ENCODE measurements at places on chromosomes 7 and 10.

DNA sequence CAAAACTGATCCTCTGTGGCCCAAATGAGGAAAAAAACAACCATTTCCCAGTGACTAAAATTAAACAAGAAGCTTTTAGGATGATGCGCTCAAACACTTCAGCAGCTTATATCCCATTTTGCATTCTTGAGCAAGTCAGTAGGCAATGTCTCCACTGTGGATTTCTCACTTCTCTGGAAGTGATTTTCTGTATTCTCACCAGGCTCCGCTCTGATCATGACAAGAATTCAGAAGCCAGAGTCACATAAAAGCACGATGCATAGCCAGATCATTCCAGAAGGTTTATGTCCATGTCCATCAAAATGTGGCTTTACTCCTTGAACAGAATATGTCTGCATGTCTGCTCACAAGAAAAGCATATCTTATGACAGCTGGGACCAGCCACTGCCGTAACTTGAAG is 481.4 kb downstream of the ADRA2A start:
- no peak for DNase-seq
- H3K36me3 ChIP-seq = no peaks in the 10 kb centered on the region
- no peaks in the 10 kb centered on the region for H3K4me1 ChIP-seq

GRCh38 chr7:75596727-75597614 is 104.9 kb downstream of the SPDYE5 start:
- no peak for DNase-seq
- H3K4me3 ChIP-seq = no peak overlapping the region
- no peak overlapping the region for H3K27ac ChIP-seq
- no peaks in the 10 kb centered on the region for H3K4me1 ChIP-seq

DNA sequence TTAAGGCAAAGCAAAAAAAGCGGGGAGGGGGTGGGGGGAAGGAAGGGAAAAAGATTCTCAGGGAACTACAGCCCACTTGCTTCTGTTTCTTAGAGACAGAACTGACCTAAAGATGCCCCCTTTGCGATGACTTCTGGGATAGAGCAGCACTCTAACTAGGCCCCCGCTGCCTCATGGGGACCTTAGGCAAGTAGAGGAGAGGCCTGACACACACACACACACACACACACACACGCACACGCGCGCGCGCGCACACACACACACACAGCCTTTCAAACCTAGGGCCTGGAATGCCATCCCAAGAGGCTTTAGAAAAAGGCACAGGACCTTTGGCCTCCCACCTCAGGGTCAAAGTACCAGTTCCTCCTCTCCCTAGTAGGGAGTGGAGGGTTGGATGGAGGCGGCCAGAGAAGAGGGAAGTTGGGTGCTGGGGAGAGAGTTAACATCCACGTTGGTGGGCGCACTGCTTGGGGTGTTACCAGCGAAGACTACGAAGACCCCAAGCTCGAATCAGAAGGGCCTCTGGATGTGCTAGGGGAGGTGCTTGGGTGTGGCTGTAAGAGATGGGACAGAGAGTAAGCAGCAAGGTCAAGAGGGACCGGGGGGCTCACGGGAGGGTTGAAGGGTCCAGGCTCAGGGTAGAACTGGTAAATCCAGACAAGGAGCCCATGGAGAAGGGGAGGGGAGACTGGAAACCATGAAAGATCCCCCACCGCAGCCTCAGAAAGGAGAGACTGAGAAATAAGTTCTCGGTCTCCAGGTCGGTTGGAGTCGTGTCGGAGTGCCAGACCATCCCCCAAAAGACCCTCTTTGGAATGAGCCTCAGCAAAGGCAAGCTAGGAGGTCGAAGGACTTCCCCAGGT is 1.2 kb upstream of the COL1A2 start:
- no peaks in the 10 kb centered on the region for H3K27me3 ChIP-seq
- no peak overlapping the region for H3K27ac ChIP-seq
- H3K36me3 ChIP-seq = no peaks in the 10 kb centered on the region
- H3K4me1 ChIP-seq = no peaks in the 10 kb centered on the region
- DNase-seq = no peak

DNA sequence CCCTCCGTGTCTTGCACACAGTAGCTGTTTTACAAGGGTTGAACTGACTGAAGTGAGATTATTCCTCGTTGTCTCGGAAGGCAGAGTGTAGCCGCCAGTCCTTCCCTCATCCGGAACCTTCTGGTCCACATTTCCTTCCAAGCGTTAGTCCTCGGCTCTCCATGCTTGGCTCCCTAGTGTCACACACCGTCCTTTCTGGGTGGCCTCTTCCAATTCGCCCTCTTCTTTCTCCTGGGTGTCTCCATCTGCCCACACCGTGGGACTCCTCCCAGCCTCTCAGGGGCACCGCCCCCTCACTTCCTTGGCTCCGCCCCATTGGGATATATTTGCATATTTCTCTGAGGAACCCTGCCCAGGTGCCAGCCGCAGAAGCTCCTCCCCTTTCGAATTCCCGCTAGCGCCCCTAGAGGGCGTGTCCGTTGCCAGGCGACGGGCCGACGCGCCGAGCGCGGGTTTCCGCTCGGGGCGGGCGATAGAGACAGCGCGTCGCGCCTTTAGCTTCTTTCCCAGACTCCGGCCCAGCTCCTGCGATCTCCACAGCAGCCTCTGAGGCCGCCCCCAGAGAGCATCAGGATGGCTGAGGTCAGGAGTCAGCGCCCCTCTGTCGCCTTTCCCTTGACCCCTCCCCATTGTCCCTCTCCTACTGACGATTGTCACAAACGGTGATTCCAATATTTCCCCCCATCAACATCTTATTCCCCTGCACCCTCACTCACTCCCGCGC is at the start of gene CFAP58:
Gene CFAP58 (plus strand): TSS at position 509 of the 724 bp plus-strand sequence. CDS start 65 bp downstream, at position 574.
- H3K27ac ChIP-seq = no peak within 1 kb of the TSS
- H3K36me3 ChIP-seq = no peaks in the 10 kb centered on the region
- no peaks in the 10 kb centered on the region for H3K27me3 ChIP-seq
- H3K4me3 ChIP-seq = peak within 1 kb of the TSS; percentile 27

DNA sequence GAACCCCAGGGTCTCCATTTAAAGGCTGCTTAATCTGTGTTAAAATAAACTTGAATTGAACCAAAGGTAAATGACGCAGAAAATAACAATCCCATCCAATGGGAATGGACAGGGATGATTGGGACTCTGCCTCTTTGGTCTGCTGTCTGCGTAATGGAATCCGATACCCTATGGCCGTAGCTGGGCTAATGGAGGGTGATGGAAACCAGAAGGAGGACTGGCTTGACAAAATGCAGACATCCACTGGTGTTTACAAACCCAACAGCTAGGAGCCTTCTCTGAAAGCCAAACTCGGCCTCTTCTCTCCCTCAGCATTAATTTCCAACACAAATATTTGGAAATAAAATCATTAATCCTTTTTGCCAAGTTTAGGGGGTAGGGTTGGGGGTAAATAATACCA is 162.2 kb upstream of the CHST15 start:
- no peak overlapping the region for H3K4me3 ChIP-seq
- no peaks in the 10 kb centered on the region for H3K36me3 ChIP-seq
- peaks cover 17% of the 10 kb centered on the region for H3K4me1 ChIP-seq
- no peak for DNase-seq

GRCh38 chr10:37632641-37633040 is 224.8 kb downstream of the ZNF248 start:
- no peaks in the 10 kb centered on the region for H3K36me3 ChIP-seq
- H3K4me1 ChIP-seq = no peaks in the 10 kb centered on the region
- H3K4me3 ChIP-seq = no peak overlapping the region
- no peak overlapping the region for H3K27ac ChIP-seq

DNA sequence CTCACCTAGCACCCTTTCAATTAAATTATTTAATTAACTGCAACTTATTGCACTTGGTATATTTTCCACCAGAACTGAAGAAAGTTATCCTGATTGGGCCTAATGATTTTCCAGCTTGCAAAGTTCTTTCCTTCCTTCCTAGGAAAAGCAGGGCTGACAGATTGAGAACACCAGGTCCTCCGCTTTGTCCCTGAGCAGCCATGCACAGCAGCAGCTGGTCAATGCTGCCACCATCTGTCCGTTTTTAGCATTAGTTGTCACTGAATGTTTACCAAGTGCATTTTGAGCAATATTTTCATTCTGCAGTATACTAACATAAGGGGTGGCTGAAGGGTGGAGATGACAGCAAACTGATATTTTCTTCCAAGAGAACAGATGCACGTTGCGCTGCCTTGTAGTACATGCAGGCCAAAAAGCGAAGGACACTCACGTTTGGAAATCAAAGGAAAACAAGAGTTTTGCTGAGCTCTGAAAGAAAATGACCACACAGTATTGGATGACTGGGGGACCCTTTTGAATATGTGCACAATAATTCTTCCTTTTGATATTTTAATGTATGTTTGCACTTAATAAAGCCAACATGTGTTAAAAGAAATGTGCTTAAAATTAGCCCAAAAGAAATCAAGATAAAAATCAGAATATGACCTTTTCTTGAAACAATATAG is 248.8 kb upstream of the PTN start:
- H3K4me1 ChIP-seq = no peaks in the 10 kb centered on the region
- H3K27me3 ChIP-seq = peaks cover 2% of the 10 kb centered on the region
- H3K4me3 ChIP-seq = no peak overlapping the region
- no peak overlapping the region for H3K27ac ChIP-seq
- no peaks in the 10 kb centered on the region for H3K36me3 ChIP-seq

- H3K36me3 ChIP-seq = no peaks in the 10 kb centered on the region
- no peaks in the 10 kb centered on the region for H3K27me3 ChIP-seq
- H3K27ac ChIP-seq = no peak overlapping the region
- DNase-seq = no peak
- no peaks in the 10 kb centered on the region for H3K4me1 ChIP-seq
Measured at GRCh38 chr7:47938574-47939165, 9.6 kb downstream of the PKD1L1 start.

DNA sequence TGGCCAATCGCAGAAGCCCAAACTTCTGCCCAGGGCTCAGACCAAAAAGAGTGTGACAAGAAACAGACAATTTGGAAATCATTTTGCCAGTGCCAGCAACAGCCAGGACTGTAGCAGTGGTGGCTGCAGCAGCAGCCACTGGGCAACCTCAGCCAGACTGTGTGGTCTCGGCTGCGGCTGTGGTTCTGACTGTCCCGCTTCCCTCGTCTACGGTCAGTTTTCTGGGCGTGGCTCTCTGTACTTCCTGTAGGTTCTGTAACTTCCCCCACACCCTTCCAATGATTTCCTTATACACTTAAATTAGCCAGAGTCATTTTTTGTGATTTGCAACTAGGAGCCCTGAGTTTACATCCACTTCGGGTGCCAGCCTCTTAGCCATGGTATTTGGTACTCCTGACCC is 39.9 kb downstream of the CYTH3 start:
- DNase-seq = no peak
- H3K4me3 ChIP-seq = no peak overlapping the region
- no peaks in the 10 kb centered on the region for H3K4me1 ChIP-seq
- H3K27ac ChIP-seq = no peak overlapping the region
- H3K36me3 ChIP-seq = no peaks in the 10 kb centered on the region

DNA sequence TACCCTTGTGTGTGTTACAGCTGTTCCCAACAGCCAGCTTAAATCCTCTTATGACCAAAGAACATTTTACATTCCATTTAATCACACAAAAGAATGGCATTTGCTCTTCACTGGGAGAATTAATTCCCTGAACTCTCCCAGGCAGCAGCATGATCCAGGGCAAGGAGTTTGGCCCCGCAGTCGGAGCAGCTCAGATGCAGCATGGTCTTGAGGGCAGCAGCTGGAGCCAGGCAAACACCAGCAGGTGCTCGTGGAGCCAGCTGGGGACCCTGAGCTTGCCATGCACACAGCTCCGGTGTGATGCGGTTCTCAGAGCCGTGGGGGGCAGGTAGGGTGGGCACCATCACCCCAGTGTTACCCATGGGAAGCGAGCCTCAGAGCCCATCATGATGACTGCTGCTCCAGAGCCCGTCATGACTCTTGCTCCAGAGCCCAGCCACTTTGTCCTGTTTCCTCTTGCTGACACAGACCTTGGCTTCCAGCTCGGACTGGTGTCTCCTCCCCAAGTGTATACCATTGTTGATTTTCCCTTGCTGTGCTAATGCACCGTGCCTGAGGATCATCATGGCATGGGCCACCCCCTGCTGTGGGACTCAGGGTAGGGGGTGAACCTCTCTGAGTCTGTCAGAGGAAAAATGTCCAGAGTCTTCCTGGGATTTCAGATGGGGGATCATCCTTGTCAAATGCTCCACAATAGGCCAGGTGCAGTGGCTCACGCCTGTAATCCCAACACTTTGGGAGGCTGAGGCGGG is 75.8 kb downstream of the ZRANB1 start:
- no peak for DNase-seq
- no peaks in the 10 kb centered on the region for H3K27me3 ChIP-seq
- H3K4me1 ChIP-seq = peaks cover 15% of the 10 kb centered on the region
- no peak overlapping the region for H3K27ac ChIP-seq
- no peak overlapping the region for H3K4me3 ChIP-seq

DNA sequence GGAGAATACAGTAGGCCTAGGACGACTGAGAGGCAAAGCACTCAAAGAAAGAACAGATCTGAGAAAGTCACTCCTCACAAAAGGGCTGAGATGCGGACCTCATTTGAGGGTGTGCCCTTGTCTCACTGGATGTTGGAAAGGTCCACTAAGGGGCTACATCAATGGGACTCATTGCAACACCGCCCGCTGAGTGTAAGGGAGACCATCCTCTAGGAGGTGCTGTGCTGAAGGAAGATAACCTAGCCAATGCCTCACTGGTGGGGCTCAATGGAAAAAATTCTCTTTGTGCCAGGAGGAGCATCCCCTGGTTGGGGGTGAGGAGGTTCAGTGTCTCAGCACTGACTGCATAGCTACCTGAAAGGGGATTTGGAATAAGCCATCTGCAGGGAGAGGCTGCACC is 758.7 kb upstream of the CELF2 start:
- H3K4me3 ChIP-seq = no peak overlapping the region
- H3K36me3 ChIP-seq = no peaks in the 10 kb centered on the region
- H3K27ac ChIP-seq = no peak overlapping the region

DNA sequence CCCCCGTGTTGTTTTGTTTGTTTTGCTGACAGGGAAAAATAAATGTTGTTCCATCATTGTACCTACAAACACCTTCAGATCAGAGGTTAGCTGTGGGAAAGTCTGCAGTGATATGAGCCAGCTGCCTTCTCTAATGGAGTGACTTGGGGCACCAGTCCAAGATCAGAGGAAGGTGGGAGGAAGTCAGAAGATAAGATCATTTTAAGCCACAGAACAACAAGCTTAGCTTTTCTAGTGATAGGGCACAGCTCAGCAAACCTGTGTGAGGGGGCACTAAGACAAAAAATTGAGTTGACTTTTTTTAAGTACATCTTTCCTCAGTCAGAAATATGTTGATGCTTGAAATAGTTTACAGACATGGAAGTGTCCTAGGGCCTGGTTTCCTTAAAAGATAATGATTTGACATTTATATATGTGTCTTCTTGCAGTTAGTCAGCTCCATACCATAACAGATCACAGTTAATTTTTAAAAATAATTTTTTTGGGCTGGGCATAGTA is 240.3 kb upstream of the KAT6B start:
- no peaks in the 10 kb centered on the region for H3K27me3 ChIP-seq
- H3K36me3 ChIP-seq = no peaks in the 10 kb centered on the region
- no peak for DNase-seq
- H3K4me3 ChIP-seq = no peak overlapping the region
- peaks cover 14% of the 10 kb centered on the region for H3K4me1 ChIP-seq

DNA sequence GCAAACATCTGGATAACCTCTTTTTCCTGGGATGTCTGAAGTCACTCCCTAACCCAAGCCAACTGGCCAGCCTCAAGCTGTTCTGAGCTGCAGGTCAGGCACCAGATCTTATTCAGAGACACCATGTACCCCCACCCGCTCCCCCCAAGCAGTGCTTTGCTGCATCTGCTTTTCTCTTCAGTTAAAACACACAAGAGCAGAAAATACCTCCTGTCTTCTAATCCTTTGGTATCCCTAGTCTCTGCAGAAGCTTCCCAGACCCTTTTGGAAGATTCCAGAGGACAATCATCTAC is 3.0 kb downstream of the ZNF488 start:
- H3K36me3 ChIP-seq = no peaks in the 10 kb centered on the region
- no peak for DNase-seq
- H3K4me1 ChIP-seq = peaks cover 10% of the 10 kb centered on the region
- peak overlapping the region; percentile 23 for H3K27ac ChIP-seq

Data from pancreas (tissue), 10 donors.